T-cell (primary cell): ENCODE measurements at places on chromosomes 7 and 10. TPM values are rescaled to one million over a fixed set of nuclear protein-coding genes. Genes with fewer than 3 reads are reported as not detected.

- no peaks in the 10 kb centered on the region for H3K4me1 ChIP-seq
- H3K36me3 ChIP-seq: peaks cover 7% of the 10 kb centered on the region
- no peak overlapping the region for H3K27ac ChIP-seq
- H3K27me3 ChIP-seq: no peaks in the 10 kb centered on the region
- H3K4me3 ChIP-seq: no peak overlapping the region
- DNase-seq: no peak
These were observed 42.2 kb upstream of the PDGFA start for GRCh38 chr7:561631-562373.

DNA sequence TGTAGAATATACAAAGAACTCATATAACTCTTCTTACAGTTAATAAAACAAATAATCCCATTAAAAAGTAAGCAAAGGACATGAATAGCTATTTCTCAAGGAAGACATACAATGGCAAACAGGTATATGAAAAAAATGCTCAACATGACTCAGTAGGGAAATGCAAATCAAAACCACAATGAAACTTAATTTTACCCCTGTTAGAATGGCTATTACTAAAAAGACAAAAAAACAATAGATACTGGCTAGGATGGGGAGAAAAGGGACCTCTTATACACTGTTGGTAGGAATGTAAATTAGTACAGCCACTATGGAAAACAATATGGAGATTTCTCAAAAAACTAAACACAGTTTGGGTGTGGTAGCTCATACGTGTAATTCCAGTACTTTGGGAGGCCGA is 37.8 kb downstream of the HERPUD2 start:
- no peak overlapping the region for H3K4me3 ChIP-seq
- DNase-seq: no peak
- no peaks in the 10 kb centered on the region for H3K36me3 ChIP-seq
- H3K4me1 ChIP-seq: peaks cover 11% of the 10 kb centered on the region
- no peaks in the 10 kb centered on the region for H3K27me3 ChIP-seq

GRCh38 chr10:18005781-18006456 is 54.2 kb downstream of the SLC39A12 start:
- no peak for DNase-seq
- no peaks in the 10 kb centered on the region for H3K27me3 ChIP-seq
- no peak overlapping the region for H3K27ac ChIP-seq
- no peak overlapping the region for H3K4me3 ChIP-seq

- H3K36me3 ChIP-seq: no peaks in the 10 kb centered on the region
- H3K27me3 ChIP-seq: no peaks in the 10 kb centered on the region
- H3K27ac ChIP-seq: no peak overlapping the region
- H3K4me3 ChIP-seq: no peak overlapping the region
- H3K4me1 ChIP-seq: no peaks in the 10 kb centered on the region
- DNase-seq: no peak
These were observed 1040.2 kb upstream of the SORCS1 start for GRCh38 chr10:108204528-108205305.

DNA sequence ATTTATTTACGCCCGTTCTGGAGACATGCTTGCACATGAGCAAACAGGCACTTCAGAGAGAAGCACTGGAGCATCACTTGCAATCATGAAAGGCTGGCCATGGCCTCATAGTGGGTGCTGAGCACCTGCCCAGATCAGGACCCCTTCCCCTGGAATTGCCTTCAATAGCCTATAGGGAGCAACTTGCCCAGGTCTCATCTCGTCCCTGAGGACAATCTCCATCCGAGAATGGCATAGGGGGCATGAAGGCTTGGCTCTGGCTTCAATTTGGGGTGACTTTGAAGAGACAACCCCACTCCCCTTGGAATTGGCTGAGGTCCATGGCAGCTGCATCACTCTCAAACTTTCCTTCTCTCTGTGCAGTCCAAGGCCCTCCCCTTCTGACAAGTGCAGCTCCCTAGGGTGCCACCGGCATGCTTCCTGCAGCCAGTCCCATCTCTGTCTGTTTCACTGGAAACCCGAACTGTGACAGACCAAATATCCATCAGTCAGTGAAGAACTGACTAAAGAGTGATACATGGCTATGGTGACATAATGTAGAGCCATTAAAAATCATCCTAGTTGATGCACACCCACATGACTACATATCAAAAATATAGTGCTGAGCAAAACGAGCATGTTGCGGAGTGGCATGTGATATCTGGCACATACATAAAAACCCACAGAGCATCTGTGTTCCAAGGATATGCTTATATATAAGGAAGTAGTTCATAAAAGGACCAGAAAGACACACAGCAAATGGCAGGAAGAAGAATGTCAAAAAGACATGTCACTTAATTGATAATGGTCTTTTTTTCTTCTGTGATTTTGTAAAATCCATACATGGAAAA is 12.4 kb downstream of the GDF2 start:
- no peak overlapping the region for H3K4me3 ChIP-seq
- H3K27ac ChIP-seq: no peak overlapping the region
- H3K4me1 ChIP-seq: no peaks in the 10 kb centered on the region

GRCh38 chr7:66205741-66206090 is 582 bp downstream of the TPST1 start:
- no peaks in the 10 kb centered on the region for H3K36me3 ChIP-seq
- H3K27ac ChIP-seq: no peak overlapping the region
- peaks cover 12% of the 10 kb centered on the region for H3K4me1 ChIP-seq
- peak overlapping the region; percentile 58 for H3K4me3 ChIP-seq
- no peak for DNase-seq

DNA sequence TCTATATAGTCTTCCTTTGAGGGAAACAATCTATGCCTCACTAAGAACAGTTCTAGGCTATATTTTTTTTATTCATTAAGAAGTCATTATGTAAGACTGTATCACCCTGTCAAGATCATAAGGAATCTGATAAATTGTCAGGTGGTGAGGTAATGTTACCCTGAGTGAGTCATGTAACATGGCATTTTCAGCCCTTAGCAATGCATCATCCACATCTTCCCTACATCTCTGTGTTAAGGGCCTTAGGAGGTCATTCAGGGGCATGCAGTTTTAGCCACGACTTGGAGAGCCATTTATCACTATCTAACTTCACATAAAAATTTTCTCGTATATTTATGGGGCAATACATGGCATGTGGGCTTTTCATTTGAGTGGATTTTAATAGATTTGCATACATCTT is 924.5 kb upstream of the MBL2 start:
- no peaks in the 10 kb centered on the region for H3K4me1 ChIP-seq
- DNase-seq: no peak
- no peaks in the 10 kb centered on the region for H3K36me3 ChIP-seq

GRCh38 chr7:128915271-128915819 is 4.8 kb upstream of the KCP start:
- no peak for DNase-seq
- H3K36me3 ChIP-seq: no peaks in the 10 kb centered on the region

DNA sequence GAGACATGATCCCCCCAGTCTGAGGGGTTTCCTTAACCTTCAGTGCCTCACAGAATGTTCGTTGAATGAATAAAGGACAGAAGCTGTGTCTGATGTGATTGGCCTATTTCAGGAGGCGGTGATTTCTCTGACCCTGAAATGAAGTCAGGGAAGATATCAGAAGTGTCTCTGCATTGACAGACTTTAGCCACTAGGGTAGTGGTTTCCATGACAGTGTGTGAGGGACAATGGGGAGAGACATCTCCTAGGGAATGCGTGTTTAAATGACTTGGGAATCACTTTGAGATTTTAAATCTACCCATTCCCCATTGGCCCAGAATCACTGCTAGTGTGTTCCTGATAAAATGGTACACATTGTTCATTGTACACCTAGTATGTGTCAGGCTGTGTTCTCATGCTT is 132.0 kb downstream of the CFAP58 start:
- H3K27ac ChIP-seq: no peak overlapping the region
- no peaks in the 10 kb centered on the region for H3K36me3 ChIP-seq
- no peak for DNase-seq

DNA sequence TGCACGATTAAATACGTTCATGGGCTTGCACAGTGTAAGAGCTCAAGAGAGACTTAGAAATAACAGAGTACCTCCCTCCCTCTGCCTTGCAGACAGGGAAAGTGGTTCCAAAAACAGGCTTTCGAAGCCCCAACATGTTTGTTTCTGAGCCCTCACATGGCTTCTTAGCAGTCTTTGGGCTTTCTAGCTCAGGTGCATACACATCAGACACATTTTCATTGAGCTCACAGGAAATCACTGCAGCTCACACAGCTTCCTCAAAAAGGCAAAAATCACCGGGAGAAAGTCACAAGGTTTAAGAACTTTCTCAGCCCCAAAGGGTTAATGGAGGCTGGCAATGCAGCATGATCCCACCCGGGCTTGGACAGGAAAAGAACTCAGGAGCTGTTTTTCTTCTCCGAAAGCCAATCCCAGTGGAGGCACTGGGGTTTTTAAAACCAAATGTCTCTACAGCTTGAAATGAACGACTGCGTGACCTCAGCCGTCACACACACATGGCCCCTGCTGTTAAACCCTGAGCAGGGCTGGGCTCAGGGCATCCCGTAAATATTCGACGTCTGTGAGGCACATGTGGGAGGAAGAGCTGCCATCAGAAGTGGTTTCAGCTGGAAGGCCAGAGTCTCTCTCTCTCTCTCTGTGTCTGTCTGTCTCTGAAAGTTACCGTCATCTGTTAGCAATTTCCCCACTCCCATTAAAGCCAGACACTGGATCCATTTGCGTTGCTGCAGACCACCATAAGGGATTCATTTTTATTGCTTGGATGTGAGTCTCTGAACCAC is 69.7 kb downstream of the CALML3 start:
- no peak for DNase-seq
- H3K4me1 ChIP-seq: no peaks in the 10 kb centered on the region
- H3K4me3 ChIP-seq: no peak overlapping the region
- no peaks in the 10 kb centered on the region for H3K36me3 ChIP-seq
- H3K27me3 ChIP-seq: peaks cover 37% of the 10 kb centered on the region

DNA sequence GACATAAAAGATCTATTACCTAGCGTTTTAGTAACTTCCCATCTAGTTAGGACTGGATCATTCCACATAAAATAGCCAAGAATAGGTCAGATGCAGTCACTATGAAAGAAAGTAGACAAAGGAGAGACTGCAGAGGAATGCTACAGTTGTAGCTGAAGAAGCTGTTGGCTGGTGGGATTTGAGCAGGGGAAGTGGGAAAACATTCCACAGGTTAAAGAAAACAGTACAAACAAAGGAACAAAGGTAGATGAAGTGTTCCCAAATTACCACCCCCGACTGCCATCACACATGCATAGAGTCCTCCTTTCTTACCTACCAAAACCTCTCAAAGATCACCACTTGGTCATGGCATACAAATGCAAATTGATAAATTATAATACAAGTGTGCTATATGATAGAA is 41.8 kb downstream of the DLD start:
- H3K4me1 ChIP-seq: no peaks in the 10 kb centered on the region
- DNase-seq: no peak
- H3K36me3 ChIP-seq: peaks cover 5% of the 10 kb centered on the region

GRCh38 chr7:80224415-80224814 is 89.8 kb downstream of the GNAI1 start:
- no peaks in the 10 kb centered on the region for H3K27me3 ChIP-seq
- no peaks in the 10 kb centered on the region for H3K4me1 ChIP-seq
- no peak overlapping the region for H3K27ac ChIP-seq

DNA sequence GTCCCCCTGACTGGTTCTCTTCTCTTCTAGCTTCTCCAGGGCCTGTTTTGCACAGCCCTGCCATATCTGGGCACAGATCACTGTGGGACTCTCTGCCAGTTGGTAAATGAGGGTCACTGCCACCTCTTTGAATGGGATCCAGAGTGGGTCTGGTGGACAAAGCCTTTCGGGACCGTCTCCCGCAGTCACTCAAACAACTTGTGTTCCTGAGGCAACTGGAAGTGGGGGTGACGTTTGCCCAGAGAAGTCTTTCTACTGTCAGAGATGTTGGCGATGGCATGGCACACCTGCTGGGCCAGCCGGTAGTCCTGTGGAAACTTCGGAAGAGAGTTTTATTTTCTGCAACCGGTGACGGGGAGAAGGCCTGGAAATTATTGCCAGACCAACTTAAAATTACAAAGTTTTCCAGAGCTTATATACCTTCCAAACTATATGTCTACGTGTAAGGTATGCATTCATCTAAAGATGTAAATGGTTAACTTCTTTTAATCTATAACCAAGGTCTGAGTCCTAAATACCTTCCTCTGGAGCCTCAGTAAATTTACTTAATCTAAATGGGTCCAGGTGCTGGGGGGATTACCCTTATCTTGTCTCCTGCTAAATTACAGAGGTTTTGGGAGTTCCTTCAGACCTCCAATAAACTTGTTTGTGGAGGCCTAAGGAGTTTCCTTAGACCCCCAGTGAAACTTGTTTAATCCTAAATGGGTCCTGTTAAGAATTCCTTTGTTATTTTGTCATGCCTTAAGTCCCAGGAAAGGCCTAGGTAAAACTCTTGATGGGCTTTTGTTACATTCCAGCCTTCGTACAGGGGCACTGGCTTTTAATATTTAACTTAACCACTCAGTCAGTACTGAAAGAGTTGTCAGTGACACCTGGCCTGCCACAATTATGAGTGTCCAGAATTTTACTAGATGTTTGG is 94.0 kb downstream of the NPSR1 start:
- H3K4me1 ChIP-seq: no peaks in the 10 kb centered on the region
- no peaks in the 10 kb centered on the region for H3K27me3 ChIP-seq
- H3K4me3 ChIP-seq: no peak overlapping the region
- DNase-seq: no peak

- H3K27ac ChIP-seq: no peak overlapping the region
- DNase-seq: no peak
- H3K4me1 ChIP-seq: no peaks in the 10 kb centered on the region
- H3K36me3 ChIP-seq: no peaks in the 10 kb centered on the region
- H3K27me3 ChIP-seq: no peaks in the 10 kb centered on the region
These were observed 1138.5 kb upstream of the PHF14 start for GRCh38 chr7:9835199-9835598.

DNA sequence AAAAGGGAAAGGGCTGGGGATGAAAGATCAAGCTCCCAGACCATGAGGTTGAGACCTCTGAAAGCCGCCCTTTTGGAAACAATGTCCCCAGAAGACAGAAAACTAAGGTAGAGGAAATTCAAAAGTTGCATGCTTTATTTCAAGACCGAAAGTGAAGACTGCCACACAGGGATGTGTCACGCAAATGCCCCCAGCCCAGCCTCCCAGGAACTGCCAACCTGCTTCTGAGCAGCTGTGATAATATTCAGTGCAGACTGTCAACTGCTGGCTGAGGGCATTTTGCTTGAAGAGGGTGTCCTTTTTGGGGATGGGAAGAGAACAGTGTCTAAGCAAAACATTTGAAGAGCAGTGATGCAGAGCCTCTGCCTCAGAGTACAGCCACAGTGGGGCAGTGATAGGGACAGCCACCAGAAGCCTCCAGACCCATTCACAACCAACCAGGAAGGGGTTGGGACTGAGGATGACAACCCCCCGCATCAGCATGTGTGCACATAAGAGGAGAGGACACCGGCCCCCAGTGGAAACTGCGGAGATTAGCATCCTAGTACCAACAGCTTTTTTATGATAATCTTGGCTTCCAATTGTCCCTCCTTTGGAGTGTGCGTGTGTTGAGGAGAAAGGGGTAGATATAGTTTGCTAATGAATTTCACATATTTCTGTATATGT is 34.7 kb upstream of the NFE2L3 start:
- no peak overlapping the region for H3K27ac ChIP-seq
- no peaks in the 10 kb centered on the region for H3K4me1 ChIP-seq
- H3K36me3 ChIP-seq: no peaks in the 10 kb centered on the region
- peaks cover 14% of the 10 kb centered on the region for H3K27me3 ChIP-seq
- no peak for DNase-seq
- no peak overlapping the region for H3K4me3 ChIP-seq

- peaks cover 10% of the 10 kb centered on the region for H3K27me3 ChIP-seq
These were observed 2.5 kb downstream of the ADRA2A start for GRCh38 chr10:111079241-111079760.

The TSPAN13 gene
- 2.0 TPM for total RNA-seq

The GSDME gene
- 0.50 TPM for total RNA-seq

The PDZD7 gene
- total RNA-seq: 2.0 TPM

The PIP gene
- total RNA-seq: not detected

The STAG3 gene
- 4.8 TPM for total RNA-seq

The CALML3 gene
- total RNA-seq: not detected
